ENCODE measurements at places on chromosomes 4 and X.

DNA sequence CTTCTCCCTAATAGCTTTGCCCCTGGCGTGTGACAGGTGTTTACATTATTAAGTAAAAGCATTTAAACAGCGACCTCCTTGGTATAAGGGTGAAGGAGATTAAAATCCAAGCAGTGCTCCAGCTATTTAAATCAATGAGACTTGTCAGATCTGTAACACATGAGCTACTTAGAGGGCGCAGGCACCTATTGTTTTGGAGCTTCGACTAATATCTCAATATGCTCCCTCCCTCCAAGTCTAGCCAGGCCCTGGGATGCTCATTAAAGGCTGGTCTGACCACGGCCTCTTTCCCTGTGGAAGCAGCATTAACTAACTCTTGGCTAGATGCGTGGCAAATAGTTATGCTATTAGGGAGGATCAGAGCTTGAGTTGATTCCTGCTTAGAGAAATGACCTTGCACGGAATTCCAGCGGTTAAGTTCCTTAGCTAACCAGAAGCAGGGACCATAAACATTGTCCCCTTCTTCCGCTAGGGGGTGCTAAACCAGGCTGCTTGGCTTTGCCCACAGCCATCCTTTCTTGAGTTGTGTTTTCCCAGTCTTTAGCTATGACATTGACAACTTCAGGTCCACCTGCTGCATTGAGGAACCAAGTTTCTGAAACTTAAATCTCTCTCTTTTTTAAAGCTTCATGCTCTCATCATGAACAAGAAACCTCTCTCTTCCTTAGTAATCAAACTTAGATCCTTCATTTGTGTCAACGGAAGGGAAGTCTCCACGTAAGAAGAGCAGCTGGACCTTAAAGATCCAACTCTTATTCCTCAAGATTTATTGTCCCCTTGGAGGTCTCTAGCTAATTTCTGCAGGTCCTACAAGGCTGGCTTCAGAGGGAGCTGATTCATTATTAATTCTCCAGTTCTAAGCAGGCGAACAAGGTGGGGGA, 80.7 kb upstream of the IGFBP7 start:
- no peak for DNase-seq

DNA sequence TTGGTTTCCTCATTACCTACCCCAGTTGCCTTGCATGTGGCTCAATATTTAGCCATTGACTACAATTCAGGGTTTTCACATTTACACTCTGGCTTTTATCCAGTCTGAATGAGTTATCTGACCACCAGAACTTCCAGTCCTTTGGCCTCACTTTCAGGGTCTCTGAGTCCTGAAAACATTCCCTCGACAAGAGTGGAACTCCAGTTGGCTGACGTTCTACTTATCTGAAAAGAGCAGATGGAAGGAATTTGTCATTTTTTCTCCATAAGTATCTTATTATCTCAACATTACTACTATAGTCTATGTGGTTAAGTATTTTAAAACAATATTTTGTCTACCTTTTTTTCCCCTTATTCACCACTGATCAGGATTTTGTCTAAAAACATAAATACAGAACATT, 5.2 kb upstream of the CASP6 start:
- DNase-seq: no peak

- DNase-seq: no peak
Observed at GRCh38 chr4:7647186-7647585, 212.5 kb upstream of the PSAPL1 start.

DNA sequence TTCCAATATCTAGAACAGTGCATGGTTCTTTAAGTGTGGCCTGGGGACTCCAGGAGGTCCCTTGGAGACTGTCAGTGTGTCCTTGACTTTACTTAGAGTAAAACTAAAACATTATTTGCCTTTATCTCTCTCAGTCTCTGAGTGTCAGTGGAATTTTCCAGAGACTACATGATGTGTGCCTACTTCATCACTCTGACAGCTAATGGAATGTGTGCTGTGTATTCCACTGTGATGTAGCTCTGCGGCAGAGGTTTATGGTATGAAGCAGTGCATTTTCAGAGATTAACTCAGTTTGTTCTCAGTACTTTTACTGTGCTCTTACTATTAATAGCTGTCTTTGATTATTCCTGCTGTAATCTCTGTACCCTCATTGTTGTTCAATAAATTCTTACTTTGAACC, 85.6 kb downstream of the MANBA start:
- DNase-seq: no peak

DNA sequence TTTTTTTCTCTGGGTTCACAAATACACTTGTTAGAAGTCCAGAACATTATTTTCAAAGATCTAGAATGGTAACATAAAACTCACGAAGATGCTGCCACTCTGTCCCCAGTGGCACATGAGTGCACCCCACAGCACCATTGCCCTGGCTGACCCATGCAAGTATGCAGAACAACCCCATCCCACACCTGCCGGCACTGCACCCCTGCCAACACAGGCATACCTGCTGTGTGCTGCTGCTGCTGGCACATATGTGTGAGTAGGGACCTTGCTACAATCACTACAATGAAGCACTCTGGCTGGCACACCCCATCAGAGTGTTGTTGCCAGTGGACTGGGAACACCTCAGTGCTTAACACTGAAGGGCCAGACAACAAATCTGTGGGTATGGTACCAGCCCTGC, 66.9 kb downstream of the CISD2 start:
- no peak for DNase-seq

DNA sequence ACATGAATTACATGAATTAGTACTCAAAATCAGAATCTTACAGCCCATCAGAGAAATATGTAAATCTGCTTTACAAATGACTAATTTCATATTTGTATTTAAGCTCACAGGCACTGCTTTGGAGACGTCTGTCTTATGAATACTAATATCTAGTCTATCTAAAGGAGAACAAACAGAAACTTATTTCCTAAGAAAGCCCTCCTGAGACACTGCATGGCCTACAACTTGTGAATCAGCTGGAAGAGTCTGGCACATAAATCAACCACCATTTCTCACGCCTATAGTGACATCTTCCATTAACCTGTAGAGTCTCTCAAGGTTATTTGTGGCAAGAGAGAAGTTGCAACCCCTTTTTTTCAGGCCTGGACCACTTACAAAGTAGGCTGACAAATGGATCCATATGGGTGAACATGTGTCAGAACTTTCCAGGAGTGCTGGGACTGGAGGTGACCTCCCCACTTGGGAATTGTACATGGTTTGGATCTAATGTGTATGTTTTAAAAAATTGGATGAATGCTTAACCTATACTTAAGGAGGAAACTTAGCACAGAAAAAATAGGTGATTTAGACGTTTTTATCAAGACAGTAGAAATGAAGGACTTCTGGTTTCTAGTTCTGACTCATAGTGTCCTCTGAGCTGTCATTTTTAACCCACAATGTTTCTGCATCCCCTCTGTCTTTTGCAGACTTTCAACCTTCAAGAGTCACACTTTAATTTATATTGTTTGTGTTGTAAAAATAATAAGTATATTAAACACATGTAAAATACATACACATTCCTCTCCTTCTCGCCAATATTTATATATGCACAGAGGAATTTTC, 83.2 kb upstream of the ARHGAP24 start:
- no peak for DNase-seq

DNA sequence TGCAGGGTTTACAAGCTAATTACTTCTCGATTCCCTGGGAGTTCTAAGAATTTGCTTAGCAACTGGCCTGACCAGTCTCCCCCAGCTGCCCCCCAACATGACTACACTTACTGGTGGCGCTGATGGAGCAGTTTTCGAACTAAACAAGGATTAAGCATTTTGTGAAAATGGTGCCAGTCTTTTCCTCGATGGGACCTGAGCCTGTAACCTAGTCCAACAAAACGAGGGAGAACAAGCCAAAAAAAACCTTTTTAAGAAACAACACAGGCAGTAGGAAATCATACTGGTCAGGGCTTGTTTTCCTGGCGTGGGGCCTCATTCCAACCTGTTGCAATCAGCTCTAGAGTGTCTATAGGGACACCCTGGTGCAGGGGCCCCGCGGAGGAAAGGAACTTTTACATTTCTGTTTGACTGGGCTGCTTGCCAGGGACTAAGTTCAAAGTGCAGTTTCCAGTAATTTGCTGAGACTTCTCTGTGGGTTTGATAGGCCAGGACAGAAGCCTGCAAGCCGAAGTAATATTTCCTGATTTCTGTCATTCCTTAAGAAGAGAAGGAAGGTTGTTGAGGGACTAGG, 158.7 kb downstream of the SPRY1 start:
- DNase-seq: no peak

DNA sequence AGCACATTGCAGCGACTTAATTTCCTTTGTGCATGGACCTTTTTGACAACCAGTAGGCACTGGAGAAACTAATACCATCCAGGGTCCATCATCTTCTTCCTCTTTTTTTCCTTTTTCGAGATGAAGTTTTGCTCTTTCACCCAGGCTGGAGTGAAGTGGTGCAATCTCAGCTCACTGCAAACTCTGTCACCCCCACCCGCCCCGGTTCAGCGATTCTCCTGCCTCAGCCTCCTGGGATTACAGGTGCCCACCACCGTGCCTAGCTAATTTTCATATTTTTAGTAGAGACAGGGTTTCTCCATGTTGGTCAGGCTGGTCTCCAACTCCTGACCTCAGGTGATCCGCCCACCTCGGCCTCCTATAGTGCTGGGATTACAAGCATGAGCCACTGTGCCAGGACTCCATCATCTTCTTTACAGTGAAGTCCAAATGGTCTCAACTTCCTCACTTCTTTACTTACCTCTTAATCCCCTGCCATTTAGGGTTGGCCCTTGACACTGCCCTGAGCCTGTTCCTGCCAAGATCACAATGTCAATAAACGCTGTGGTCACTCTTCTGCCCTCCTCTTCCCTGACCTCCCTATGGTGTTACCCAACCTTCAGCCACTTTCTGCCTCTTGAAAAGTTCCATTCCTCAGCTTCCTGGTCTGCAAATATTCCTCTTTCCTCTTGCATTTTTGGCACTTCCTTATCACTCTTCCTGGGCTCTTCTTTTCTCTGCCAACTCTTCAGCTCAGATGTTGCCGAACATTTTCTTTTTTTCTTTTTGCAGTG, 119.8 kb upstream of the SLC34A2 start:
- no peak for DNase-seq

DNA sequence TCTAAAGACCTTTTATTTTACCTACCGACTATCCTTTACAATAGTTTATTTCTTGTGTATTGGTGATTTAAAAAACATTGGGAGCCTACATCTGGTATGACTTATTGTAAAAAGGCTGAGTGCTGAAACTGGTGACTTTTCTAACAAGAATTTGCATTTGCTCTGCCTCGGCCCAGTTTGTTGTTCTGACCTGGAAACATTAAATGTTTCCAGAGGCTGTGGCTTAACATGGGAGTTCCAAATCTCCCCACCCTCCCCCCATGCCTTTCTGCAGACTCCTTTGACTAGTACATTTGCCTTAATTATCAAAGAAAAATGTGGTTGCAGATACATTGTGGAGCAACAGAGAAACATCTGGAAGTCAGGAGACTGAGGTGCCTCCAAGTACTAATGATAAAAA, 39.8 kb downstream of the SPCS3 start:
- DNase-seq: no peak

DNA sequence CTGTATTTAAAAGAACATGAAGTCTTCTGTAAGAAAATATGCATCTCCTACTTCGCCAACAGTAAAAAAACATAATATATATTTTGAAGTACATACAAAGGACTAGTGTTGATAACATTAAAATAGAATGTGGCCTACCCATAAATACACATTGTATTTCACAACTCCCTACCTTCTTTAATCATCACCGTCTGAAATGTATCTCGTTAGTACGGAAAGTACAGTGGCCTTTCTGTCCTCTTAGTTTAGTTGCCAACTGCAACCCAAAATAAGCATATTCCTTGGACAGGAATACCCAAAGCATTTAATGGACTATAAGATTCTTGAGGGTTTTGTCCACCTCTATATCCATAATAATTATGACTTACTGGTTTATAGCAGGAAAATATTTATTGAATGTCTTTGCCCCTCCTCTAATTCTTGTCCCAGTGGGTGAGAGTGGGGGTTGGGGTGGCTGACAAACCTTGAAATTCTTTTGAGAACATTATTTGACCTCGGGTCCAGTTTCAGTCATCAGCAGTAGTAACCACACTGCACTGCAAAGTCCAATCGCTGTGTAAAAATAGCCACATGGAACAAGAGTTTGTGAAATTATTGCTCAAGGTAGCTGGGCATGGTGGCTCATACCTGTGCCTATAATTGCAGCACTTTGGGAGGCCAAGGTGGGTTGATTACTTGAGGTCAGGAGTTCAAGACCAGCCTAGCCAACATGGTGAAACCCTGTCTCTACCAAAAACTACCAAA, 474.5 kb downstream of the KLHL13 start:
- DNase-seq: no peak

GRCh38 chr4:3613967-3614730, 81.9 kb upstream of the LRPAP1 start:
- no peak for DNase-seq

DNA sequence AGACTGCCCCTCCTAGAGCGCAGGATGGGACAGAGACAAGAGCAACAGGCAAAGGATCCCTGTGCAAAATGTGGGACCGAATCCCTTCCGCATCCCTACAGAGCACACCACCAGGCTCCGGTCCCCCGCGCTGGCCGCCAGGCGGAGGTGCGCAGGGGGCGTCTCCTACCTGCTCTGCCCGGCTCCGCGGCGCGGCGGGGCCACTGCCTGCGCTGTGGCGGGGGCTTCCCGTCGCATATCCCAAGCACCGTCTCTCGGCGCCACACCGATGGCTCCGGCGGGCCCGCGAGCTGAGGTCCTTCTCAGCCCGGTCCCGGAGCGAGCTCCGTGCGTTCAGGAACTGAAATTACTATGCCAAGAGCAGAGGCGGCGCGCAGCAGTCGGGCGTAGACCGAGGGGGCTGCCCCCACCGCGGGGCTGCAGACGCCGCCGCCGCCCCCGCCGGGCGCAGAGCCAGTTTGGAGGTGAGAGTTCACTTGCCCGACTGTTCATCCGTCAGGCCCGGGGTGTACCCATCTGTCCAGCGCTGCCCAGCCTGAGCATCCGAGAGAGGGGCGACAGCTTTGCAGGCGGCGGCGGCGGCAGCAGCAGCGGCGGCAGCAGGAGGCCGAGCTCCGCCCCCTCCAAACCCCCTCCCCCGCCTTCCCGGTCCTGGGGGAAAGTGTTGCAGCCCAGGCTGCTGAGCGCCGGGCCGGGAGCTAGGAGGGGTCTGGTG, at the start of gene GPRIN3:
GPRIN3 (minus strand) TSS at position 355 of the 715 bp plus-strand sequence. CDS start 57,690 bp downstream, outside the sequence.
- DNase-seq: peak; percentile 54

DNA sequence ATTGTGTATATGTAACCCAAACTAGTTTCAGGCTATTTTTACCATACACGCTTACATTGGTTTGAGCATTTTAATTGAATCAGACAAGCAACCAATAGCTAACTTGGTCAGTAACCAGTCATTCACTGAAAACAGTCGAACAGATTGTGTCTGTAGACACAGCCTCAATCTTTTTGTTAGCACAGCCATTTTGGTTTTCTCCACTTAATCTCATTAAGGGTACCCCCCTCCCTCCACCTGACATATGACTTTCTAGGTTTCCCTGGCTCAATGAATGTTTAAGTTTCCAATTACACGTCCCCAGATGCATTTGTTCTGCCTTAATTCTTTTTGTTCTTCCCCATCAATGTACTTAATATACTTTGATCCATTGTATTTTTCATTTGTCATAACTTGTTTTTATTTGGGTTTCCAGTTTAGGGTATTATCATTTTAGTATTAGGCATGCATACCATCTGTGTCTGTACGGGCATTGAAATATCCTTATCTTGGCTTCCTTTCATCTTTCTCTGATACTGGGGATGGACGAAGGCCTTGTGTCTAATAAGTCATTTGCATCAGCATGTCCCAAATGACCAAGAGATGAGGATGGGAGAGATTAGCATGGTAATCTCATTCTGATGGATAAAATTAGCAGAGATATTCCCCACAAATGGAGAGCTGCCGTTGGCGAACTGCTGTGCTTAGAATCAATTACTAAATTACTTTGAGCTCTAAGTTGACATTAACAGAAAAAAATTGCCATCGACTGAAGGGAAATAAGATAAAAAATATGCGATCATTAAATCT, 35.9 kb upstream of the PHOX2B start:
- no peak for DNase-seq

GRCh38 chr4:26935397-26935796, 74.8 kb downstream of the STIM2 start:
- DNase-seq: no peak
